Mammary microvascular endothelial cell (primary cell): ENCODE measurements at places on chromosomes 5 and 9. TPM values are rescaled to one million over a fixed set of nuclear protein-coding genes. Genes with fewer than 3 reads are reported as not detected.

GPR21 gene
- total RNA-seq: 0.25 TPM in 1 of 2 replicates, not detected in the other

SPINK6 gene
- total RNA-seq: not detected in 2 replicates

C9orf152 gene
- not detected in 2 replicates for total RNA-seq

SYK gene
- total RNA-seq: not detected in 2 replicates

ITK gene
- total RNA-seq: not detected in 2 replicates

SLC1A3 gene
- 0.33 and 0.34 TPM in 2 replicates for total RNA-seq
